Vein endothelial cell (primary cell): ENCODE measurements at places on chromosomes 7 and 10. TPM values are rescaled to one million over a fixed set of nuclear protein-coding genes. Genes with fewer than 3 reads are reported as not detected.

ARHGAP22 gene
- total RNA-seq, result 47.7 and 53.2 TPM in 2 replicates

SEMA3A gene
- 13.0 and 23.2 TPM in 2 replicates for total RNA-seq

TMEM213 gene
- not detected in 2 replicates for total RNA-seq

SFRP5 gene
- total RNA-seq, result not detected in 2 replicates

EVX1 gene
- not detected in 2 replicates for total RNA-seq

GGCT gene
- 19.3 and 22.1 TPM in 2 replicates for total RNA-seq
